8988T (cell line): ENCODE measurements at places on chromosomes 7 and 10.

- DNase-seq, result no peak
Observed at GRCh38 chr10:61688551-61689308, 26.0 kb downstream of the CABCOCO1 start.

- no peak for DNase-seq
Observed at GRCh38 chr10:72292223-72292691, 18.5 kb downstream of the DDIT4 start.

DNA sequence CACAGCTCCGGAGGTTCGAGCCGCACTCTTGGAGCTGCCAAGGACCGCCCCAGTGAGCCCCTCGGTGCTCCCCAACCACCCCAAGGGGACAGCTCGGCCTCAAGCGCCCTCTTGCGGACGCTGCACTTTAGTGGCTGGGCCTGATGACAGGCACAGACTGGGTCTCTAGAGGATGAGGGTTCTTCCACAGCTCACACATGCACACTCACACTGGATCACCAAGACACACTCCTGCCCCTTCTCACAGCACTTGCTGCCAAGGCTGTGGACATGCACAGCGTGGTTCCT is 2.1 kb downstream of the RET start:
- peak; percentile 95 for DNase-seq

DNA sequence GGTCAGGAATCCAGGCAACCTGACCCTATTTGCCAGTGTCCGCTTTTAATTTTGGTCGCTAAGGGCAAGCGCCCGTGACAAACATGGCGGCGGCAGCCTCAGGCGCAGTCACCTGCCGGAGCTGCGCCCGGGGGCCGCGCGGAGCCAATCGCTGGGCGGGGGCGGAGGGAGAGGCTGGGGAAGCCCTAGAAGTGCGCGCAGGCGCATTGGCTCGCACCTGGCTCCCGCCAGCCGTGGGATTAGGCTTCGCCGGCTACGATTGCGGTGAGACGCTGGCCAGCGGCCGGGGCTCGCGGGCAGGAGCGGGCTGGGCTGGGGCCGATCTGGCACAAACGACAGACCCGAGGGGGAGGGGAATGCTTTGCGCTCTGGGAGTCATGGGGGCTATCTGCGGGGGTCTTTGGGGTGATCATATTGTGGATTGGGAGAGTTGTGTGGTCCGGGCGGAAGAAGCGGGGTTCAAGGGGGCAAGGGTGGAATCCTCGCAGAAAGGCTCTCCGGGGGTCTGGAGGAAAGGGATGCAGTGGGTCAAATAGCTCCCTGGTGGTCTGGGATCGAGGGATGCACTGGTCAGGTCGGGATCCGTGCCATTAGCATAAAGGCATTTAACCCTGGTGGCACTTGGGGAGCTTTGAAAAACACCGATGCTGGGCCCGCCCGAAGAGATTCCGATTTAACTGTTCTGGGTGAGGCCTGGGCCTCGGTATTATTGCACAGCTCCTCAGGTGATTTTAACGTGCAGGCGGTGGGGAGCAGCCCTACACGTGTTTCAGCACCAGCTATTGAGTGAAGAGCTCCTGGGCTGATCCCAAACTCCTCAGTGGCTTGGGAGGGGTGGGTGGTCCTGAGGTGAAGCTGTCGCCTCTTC is 10.1 kb upstream of the C10orf95 start:
- DNase-seq, result peak; percentile 96

DNA sequence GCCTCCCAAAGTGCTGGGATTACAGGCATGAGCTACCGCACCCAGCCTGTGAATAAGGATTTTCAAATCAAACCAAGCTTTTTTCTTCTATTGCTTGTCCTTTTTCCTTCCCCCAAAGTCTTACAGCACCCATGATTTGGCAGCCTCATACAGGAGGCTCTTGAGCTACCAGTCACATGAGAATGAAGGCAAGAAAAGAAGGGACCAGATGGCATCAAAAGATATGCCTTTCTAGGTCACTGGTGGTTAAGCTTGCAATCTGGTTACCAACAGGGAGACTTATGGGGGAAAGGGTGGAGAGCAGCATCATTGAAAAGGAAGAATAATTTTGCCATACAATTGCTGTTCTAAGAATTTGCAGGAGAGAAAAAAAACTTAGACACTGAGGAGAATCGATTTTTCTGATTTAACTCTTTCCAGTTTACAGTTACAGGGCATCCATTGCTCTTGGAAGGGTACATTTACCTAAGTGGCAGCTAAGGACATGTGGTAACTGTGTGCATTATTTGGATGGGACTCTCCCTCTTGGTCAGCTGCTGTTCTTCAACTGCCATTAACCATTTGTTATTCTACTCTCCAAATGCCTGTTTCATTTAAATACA is 29.5 kb downstream of the SMNDC1 start:
- DNase-seq, result no peak

GRCh38 chr7:27920281-27920946 is 180.5 kb downstream of the TAX1BP1 start:
- no peak for DNase-seq

DNA sequence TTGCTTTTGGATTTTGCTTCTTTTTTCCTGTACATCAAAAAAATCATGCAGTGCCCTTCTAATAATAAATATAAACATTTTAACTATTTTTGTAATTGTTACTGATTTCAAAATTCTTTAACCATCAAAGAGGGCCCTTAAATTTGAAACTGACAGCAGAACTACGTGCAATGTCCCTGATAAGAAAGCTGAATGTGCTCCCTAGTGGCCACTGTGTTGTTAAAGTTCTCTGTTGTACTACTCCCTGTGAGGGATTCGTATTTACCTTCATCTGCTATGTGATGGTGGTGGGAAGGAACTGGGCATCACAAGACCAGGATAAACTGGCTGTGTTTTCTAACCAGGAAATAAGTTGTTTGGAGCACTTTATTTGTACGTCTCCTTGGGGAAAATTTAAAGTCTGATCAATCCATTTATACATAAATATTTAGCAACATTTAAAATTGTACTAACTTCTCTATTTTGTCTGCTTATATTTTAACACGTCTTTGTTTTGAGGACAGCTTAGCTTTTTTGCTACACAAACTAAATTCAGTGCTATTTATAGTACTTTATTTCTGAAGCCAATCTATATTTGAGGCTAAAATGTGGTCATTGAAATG is 322.4 kb downstream of the HGF start:
- DNase-seq, result no peak

DNA sequence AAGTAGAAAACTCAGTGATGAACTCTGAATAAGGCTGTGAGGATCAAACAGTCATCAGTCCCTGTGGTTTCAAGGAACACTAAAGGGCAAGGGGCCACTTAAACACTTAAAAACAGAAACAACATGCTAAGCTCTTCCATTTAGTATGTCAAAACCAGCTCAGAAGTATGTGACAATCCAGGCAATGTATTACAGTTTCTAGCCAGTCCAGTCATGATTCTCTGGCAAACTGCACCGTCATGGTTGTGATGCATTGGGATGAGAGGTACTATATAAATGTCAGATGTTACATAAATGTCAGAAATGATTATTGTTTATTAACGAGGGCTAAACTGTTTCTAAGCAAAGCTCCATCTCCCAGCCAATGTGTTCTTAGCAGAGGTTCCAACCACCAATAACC is 4.7 kb upstream of the CREB5 start:
- no peak for DNase-seq

- DNase-seq, result no peak
Observed at GRCh38 chr7:130379532-130379920, 768 bp upstream of the CPA1 start.

DNA sequence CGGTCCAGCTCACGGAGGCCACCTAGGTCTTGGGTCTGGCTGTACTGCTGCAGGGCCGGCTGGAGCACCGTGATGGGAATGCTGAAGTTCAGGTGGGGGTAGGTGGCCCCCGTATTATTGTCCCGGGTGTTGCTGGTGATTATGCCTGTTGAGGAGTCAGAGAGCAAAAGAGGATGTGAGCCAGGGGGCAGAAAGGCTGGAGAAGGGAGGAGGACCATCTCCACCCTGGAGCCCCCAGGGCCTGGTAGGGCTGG is 6.6 kb downstream of the TYSND1 start:
- no peak for DNase-seq

- no peak for DNase-seq
Observed at GRCh38 chr7:74364061-74364460, 74.9 kb downstream of the CLIP2 start.

DNA sequence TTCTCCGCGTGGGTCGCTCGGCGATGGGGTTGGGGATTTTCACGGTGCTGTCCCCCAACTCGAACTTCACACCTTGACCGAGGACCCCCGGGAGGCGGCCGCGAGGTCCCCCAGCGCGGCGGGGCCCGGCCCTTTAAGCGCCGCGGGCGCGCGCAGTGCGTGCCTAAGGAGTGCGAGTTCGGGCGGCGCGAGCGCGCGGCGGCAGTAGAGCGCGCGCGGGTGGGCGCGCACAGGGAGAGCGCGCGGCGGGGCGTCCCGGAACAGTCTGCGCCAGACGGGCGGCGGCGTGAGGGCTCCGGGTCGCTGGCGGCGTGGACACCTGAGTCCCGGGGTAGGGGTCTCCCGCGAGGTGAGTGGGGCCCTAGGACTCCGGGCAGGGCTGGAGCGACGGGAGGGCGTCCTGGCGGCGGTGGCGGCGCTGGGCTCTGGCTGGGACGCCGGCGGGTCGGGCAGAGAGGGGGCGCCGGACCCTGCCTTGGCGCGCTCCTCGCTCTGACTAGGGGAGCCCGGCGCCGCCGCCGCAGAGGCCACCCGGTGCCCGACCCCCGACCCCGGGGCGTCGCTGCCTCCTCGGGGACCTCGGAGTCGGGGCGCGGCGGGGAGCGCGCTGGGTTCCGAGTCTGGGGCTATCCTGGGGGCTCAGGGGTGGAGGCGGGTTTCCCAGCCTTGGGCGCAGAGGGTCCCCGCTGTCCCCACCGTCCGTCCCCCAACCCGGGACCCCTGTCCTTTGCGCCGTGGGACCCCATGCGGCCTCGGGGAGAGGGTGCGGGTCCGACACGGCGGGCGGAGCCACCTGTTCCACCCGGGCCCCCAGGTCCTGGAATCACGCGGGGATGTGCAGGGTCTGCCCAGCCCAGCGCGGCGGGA is at the start of gene PROSER2:
PROSER2 (plus strand) TSS at position 235 of the 867 bp plus-strand sequence. CDS start 28,722 bp downstream, outside the sequence.
- peak; percentile 70 for DNase-seq

GRCh38 chr10:60192946-60193345 is 196.7 kb downstream of the ANK3 start:
- no peak for DNase-seq
